ENCODE measurements at places on chromosomes 2 and 18. TPM values are rescaled to one million over a fixed set of nuclear protein-coding genes. Genes with fewer than 3 reads are reported as not detected.

DNA sequence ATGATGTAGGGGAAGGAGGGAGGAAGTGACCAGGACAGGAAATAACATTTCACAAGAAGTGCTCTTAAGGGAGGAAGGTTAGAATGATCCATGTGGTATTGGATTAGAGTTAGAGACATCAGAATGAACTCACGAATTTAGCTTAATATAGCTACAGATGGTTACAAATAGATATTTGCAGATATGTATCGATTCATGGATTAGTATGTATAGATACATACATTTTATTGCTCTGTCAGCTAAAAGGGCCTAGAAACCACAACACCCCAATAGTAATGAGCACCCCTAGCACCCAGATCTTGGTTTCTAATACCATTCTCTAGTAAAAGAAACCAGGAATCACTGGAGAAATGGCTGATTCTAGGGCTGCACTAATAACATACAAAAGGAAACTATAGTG is 59.6 kb upstream of the LTBP1 start:
- DNase-seq = no peak

- no peak for DNase-seq
Measured at GRCh38 chr2:192729369-192729768, 534.6 kb upstream of the TMEFF2 start.

Gene COPS7B
- 45.0 TPM for total RNA-seq

Gene SERPINB4
- not detected for total RNA-seq

All from astrocyte (in vitro differentiated cells and primary cell).